Amniotic epithelial cell (primary cell): ENCODE measurements at places on chromosomes 11 and 22.

DNA sequence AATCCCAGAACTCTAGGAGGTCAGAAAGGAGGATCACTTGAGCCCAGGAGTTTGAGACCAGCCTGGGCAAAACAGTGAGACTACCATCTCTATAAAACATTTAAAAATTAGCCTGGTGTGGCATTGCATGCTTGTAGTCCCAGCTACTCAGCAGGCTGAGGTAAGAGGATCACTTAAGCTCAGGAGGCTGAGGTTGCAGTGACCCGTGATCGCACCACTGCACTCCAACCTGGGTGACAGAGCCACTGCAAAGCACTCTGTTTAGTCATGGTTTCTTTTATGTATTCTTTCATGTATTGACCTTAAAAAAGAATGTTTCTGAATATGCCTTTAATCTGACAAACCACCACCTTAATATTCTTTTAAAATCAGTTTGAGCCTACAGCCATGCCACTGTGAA lies 52.2 kb downstream of the BIRC2 start:
- DNase-seq = no peak

GRCh38 chr22:23219822-23220484 lies 39.6 kb downstream of the BCR start:
- DNase-seq = peak; percentile 58

DNA sequence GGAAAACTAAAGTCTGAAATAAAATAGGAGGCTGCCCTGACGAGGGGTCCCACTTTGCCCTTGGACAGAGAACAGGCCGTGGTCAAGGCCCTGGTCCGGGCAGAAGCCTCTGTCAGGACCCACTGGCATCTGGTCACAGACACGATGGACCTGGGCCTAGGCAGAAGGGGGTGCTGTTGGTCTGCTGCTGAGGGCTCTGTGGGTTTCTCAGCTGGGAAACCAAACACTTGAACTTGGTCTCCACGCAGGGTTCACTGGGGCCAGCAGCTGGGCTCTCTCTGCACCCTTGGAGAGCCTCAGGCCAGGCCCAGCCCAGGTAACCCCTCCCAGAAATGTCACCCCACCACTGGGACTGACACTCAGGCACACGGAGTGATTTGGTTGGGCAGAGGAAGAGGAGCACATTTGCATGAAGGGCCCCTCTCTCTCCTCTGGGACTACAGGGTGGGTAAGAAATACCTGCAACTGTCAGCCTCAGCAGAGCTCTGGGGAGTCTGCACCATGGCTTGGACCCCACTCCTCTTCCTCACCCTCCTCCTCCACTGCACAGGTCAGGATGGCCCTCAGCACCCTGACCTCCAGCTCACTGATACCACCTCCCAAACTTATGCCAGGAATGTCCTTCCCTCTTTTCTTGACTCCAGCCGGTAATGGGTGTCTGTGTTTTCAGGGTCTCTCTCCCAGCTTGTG lies 48.1 kb upstream of the TOP3B start:
- DNase-seq = peak; percentile 29

GRCh38 chr22:37378642-37379058 lies 48.6 kb downstream of the ELFN2 start:
- DNase-seq = no peak

DNA sequence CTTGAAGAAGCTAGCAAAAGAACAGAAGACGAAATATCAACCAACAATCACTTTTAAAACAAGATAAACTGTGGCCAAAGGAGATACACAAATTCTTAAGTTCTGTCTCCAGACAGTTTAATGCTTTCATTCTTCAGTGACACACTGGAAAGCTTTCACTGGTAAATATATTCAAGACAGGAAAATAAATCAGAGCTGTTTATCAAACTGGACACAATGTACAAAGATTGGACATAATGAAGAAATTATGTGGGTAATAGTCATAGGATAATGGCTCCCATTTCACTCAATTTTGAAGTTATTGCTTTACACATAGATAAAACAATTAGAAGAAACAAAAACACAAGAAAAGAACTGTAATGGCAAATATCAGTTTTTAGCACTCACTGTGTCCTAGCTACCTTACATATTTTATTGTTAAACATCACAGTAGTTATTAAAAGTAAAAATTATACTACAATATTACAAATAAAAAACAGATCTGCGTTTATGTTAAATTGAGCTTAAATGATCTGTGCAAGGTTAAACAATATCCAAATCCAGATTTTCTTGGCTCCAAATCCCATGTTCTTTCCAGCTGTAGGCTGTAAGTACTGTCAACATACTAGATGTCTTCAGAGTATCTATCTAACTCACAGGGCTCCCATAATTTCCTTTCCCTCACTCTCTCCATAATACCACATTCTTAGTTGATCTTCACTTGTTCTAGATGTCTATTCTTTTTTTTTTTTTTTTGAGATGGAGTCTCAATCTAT lies 38.6 kb upstream of the NOX4 start:
- DNase-seq = peak; percentile 83

DNA sequence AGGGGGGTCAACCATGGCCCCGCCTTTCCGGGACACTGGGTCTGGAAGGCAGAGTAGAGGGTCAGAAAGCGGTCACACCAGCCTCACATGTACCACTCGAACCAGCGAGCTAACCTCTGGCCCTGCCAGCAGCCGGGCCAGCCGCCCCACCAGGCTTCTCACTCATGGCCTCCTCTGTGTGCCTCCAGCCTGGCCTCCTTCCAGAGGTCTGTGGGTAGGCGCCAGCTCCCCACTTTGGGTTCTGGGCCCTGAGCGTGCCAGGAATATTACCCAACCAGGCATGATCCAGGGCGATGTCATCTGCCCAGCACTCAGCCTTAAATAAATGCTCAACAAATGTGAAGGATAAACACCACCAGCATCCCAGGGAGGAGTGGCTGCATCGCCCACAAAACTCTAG lies 5.8 kb downstream of the SCUBE1 start:
- DNase-seq = peak; percentile 12
